ENCODE measurements at places on chromosomes 2 and 18.

DNA sequence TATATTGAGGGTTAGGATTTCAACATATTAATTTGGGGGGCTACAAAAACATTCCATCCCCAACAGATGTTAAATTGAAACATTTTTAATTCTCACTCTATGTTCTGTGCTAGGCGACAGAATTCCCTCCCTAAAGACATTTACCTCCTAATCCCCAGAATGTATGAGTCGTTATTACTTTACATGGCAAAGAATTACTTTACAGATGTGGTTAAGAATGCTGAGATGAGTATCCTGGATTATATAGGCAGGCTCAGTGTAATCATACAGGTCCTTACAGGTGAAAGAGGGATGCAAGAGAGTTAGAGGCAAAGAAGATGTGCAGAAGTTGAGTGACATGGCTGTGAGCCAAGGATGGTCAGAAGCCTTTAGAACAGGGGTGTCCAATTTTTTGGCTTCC lies 974.1 kb upstream of the ACVR2A start:
- DNase-seq = no peak

- no peak for DNase-seq
Measured at GRCh38 chr2:102033031-102033749, 41.4 kb downstream of the IL1R2 start.

DNA sequence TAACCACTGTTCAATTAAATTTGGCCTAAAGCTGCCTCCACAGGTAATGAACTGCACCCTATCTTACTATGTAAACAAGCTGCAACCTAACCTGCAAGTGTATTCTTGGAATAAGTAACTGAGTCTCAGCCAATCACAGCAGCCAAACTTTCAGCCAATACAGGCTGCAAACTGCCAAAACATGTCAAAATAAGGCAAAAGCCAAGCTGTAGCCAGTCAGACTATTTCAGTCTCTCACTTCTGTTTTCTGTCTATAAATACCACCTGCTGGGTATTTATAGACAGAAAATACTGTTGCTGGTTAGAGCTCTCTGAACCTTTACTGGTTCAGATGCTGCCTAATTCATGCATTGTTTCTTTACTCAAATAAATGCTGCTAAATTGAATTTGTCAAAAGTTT lies 14.3 kb downstream of the C2orf76 start:
- no peak for DNase-seq

- DNase-seq = no peak
Measured at GRCh38 chr2:133599811-133600210, 31.5 kb upstream of the NCKAP5 start.

DNA sequence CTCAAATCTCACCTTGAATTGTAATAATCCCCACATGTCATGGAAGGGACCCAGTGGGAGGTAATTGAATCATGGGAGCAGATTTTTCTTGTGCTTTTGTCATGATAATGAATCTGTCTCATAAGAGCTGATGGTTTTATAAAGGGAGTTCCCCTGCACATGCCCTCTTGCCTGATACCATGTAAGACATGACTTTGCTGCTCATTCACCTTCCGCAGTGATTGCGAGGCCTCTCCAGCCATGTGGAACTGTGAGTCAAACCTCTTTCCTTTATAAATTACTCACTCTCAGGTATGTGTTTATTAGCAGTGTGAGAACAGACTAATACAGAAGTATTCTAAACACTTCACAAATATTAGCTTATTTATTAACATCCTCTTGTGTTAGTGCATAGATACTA lies 516.7 kb downstream of the LRRTM4 start:
- DNase-seq = no peak

DNA sequence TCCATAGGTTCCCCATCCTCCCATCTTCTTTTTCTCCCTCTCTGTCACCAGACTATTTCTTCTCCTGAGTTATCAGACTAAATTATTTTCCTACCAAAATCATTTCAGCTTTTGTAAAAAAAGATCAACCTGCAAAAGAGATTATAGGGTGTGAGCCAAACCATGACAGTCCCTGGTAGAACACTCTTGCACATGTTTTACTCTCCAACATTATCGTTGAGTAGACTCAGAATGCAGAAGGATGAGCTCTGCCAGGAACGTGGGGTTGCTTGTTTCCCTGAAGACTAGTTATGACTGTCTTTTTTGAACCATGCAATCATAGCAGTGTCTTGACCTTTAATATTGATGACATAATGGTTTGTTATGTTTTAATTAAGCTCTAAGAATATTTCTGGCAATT lies 360.1 kb upstream of the VWC2L start:
- no peak for DNase-seq
